Bronchial epithelial cell (primary cell): ENCODE measurements at places on chromosomes 7 and 10. TPM values are rescaled to one million over a fixed set of nuclear protein-coding genes. Genes with fewer than 3 reads are reported as not detected.

- peak; percentile 41 for DNase-seq
Measured at GRCh38 chr10:119139464-119140067, 25.9 kb downstream of the SFXN4 start.

GRCh38 chr7:888081-889024 is 12.0 kb downstream of the GET4 start:
- no peak for DNase-seq

DNA sequence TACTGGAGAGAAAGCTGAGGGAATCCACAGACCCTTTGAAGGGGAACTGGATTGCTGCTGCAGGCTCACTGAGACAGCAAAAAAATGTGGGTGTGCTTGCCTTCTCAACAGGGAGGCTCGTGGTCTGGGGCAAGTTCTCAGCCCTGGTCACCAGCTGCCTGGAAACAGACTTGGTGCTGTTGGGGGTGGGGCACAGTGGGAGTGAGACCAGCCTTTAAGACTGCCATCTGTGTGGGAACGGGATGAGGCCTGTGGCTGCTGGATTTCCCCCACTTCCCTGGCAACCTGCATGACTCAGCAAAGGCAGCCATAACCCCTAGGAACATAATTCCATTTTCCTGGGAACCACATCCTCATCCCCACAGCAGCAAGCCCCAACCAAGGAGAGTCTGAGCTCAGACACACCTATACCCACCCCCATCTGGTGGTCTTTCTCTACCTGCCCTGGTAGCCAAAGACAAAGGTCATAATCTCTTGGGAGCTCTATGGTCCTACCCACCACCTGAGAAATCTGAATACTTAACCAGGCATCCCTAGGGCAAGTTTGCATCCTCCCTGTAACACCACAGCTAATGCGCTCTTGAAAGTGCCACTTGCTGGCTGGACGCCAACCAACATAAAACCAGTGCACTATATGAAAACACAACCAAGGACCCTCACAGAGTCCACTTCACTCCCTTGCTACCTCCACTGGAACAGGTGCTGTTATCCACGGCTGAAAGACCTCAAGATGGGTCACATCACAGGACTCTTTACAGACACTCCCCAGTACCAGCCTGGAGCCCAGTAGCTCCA is 45.0 kb upstream of the TFEC start:
- DNase-seq: peak; percentile 37

- DNase-seq: no peak
Measured at GRCh38 chr7:101362334-101363195, at the start of gene COL26A1. COL26A1 (plus strand) TSS chr7:101362875; CDS start chr7:101363033, 158 bp downstream.

DNA sequence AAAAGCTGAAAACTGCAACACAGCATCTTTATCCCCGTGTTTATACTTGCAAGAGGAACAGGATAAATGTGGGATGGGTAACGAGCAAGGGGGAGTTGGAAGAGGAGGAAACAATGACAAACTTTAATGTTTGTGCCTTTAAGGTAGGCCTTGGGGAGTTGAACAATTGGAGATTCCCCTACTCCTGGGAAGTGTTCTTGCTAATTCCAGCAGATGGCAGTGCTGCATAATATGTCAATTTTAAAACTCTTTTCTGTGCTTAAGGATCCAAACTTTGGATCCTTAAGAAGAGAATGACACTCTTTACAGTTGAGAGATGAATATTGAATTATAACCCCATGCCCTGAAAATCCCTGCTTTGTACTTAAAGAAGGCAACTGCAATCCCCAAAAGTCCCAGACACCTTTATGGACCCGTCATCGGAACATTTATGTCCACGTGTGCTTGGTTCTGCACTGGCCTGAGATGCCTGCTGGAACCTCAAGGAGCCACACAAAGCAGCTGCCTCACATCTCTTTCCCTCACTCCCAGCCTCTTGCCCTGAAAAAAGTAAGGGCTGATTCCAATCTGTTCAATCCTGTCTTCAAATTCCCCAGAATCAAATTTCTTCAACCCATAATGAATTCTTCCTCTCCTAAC is 12.0 kb downstream of the IFIT5 start:
- DNase-seq: peak; percentile 60

DNA sequence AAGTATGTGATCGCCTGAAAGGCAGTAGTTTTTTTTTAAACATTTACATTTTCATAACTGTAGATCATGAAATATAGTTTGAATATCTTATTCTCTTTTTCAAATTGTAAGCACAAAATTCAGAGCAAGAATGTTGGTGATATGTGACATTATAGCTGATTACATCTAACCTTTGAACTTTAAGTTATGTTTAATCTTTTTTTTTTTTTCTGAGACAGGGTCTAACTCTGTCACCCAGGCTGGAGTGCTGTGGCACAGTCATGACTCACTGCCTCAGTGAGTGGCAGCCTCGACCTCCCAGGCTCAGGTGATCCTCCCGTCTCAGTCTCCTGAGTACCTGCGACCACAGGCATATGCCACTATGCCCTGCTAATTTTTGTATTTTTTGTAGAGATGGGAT is 278.7 kb upstream of the NEBL start:
- no peak for DNase-seq

DNA sequence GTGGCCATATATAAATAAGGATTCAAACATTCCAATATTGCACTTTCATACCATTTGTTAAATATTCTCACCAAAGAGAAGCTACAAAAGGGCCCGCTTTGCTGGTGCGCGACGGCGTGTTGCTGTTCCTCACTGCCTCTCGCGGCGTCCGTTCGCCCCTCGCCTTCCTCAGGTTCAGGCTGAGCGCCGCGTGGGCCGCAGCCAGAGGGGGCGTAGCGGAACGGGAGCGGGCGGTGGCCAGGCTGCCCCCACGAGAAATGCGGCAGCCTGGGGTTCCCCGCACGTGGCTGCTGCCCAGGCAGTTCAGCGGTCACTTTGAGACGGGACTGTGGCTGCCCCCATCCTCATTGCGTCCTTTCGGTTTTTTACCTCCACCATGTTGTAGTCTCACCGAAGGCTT is 67.3 kb upstream of the VWDE start:
- no peak for DNase-seq

DNA sequence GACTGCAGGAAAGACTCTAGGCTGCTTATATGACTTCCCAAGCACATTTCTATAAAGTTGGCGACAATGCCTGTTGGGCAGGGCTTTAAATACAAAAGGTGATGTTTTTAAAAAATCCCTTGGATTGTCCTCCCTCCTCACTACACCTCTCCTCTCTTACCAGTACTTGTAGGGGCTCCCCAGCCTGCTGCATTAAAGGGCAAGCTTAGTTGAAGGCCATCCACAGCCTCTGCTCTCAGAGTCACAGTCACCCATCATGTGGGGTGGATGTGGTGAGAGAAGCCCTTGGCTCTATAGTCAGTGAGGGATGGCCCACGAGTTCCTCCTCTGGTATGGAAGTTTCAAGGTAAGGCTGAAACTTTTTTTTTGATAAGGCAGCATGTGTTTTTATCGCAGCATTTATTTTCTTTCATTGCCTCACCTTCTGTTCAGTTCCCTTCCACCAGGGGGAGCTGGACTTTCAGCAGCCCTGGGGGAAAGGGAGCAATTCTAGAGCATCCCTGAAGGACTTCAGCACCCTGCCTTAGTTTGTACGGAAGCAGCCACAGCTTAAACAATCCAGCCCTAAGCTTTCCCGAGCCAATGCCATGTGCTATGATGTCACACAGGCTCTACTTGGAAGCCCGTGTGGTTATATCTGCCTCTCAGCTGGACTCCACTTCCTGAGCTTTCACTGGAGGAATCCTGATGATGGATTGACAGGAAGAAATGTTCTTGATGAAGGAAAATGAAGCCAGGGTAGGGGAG is 131.9 kb downstream of the CALCR start:
- peak; percentile 32 for DNase-seq

DNA sequence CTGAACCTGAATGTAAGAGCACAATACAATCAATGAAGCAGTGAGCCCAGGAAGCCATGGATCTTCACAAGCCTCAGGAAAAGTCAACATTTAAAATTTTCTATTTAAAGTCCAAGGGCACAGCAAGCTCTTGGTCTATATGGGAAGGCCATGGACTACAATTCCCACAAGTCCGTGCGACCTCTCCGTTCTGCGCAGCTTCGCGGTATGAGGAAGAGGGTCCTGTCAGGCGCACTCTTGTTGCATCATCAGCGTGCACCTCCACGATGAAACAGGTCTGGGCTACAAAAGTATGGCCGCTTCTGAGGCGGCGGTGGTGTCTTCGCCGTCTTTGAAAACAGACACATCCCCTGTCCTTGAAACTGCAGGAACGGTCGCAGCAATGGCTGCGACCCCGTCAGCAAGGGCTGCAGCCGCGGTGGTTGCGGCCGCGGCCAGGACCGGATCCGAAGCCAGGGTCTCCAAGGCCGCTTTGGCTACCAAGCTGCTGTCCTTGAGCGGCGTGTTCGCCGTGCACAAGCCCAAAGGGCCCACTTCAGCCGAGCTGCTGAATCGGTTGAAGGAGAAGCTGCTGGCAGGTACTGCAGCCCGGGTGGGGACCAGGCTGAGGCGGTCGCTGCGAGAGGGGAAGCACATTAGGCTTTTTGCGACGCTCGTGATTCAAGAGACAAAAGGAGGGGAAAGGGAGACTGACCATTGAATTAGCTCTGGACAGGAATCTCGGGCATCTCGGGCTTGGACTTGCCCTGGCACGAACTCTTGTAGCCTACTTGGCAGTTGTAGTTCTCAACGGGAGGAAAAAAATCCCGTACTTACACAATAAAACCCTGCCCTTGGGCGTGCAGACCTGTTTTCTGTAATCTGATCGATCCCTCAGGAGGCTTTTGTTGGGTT is at the start of gene TRUB1:
Gene TRUB1, plus strand, starts transcription at position 234 of the 894 bp plus-strand sequence. Its CDS starts 59 bp downstream, at position 293.
- peak; percentile 95 for DNase-seq

DNA sequence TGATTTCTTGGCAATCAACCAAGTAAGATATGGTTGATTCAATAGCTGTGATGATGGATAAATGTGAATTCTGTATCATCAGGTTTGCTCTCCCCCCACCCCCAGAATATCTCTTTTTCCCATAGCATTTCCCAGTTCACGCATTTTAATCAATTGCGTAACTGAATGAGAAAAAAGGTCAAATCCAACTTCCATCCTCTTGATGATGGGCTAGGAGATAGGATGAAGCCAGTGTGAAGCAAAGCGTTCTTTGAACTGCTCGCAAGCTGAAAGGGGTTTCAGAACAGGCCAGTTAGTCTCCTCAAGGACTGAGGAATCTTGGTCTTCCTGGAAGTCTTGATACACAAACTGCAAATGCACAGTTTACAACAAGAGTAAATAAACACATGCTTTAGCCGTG is 94.5 kb upstream of the ARMC3 start:
- DNase-seq: no peak

- peak; percentile 5 for DNase-seq
Measured at GRCh38 chr7:140242057-140243031, 65.6 kb upstream of the KDM7A start.

DNA sequence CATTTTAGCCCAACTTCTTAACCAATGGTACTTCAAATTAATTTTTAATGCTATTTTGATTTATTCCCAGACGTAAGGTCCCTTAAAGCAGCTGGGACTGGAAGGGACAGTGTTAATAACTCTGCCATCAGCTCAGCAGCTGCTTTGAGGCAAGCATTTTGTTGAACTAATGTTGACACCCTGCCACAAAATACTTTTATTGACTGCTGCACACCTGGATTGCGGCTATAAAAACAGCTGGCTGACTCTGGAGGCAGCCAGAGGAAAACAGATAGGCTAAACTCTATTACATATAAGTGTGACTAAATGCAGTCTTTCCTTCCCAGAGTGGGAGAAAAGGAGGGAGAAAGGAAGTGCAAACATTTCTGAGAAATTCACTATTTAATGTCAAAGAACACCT is 77.6 kb downstream of the ETV1 start:
- no peak for DNase-seq

DNA sequence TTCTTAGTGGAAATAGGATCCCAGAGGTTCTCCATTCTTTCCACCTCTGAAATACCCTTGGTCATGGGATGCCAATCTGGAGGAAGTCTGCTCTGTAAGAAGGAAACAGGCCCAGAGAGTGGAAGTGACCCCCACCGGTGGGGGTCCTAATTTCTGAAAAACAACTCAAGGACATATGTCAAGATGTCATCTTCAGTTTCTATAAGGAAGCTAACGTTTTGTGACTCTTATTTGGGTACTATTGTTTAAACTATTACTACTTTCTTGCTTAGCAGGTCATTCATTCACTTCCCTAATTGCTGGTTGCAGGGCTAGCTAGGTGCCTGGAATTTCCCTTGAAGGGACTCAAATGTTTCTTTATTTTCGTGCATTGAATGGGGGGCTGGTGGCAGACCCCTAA is 1.9 kb upstream of the ZNF775 start:
- no peak for DNase-seq

GRCh38 chr10:30819341-30820181 is 190.0 kb upstream of the LYZL2 start:
- no peak for DNase-seq

GRCh38 chr7:37281368-37282092 is 167.1 kb downstream of the ELMO1 start:
- DNase-seq: no peak

DNA sequence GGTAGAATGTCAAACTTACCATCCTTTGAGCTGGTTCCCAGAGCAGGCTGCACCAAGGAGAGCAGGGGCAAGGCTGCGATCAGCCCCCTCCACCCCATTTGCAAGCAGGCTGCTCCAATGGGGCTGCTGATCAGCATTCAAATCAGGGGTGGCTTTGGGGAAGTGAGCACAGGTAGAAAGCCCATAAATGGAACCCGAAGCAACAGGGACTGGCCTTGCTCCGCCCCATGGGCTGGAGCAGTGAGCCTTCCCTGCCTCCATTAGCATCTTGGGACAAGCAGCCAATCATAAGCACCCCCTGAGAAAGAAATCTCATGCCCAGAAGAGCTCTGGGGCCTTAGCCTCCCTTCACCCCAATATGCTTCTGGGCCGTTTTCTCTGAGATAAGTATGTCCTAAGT is 4.0 kb upstream of the PKD1L1 start:
- DNase-seq: no peak

GRCh38 chr7:92737706-92738105 is 98.7 kb downstream of the CDK6 start:
- DNase-seq: no peak

DNA sequence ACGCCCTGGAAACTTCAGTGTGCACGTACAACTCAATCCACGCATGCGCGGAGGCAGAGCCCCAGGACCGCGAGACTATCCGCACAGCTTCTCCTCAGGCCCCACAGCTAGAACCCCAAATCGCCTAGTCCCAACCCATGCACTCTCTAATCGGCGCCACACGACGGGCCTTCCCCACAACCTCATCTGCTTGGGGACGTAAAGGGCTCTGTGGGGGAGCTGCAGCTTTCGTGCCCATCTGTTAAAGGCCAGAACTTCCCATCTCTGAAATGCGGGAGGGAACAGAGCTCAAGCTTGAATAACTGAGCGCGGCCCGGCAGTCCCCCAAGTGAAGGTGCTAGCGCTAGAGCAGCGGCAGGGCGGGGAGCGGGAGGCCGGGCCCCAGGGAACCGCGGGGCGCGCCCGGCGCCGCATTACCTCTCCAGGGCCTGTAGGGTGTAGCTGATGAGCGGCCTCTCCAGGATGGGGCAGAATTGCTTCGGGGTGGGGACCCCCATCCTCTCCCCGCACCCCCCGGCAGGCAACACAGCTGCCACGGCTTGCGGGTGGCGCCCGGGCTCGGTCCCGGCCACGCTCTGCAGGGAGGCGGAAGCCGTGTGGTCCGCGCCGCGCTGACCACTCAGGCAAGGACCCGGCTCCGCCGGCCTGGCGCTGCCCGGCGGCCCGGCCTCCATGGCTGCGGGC is 547 bp downstream of the CRPPA start:
- peak; percentile 83 for DNase-seq

- DNase-seq: no peak
Measured at GRCh38 chr10:5509236-5509635, 9.9 kb upstream of the CALML5 start.

- DNase-seq: no peak
Measured at GRCh38 chr7:40316176-40316575, 181.4 kb downstream of the SUGCT start.

MINDY4 gene
- total RNA-seq: 1.1 and 1.3 TPM in 2 replicates

PON3 gene
- total RNA-seq: 0.64 and 1.3 TPM in 2 replicates

RRP12 gene
- 28.0 and 35.3 TPM in 2 replicates for total RNA-seq

ALDH18A1 gene
- total RNA-seq: 53.8 and 68.4 TPM in 2 replicates

OGDH gene
- total RNA-seq: 45.0 and 78.7 TPM in 2 replicates

CYP26A1 gene
- not detected in 2 replicates for total RNA-seq
